ENCODE measurements at places on chromosomes 4 and X.

DNA sequence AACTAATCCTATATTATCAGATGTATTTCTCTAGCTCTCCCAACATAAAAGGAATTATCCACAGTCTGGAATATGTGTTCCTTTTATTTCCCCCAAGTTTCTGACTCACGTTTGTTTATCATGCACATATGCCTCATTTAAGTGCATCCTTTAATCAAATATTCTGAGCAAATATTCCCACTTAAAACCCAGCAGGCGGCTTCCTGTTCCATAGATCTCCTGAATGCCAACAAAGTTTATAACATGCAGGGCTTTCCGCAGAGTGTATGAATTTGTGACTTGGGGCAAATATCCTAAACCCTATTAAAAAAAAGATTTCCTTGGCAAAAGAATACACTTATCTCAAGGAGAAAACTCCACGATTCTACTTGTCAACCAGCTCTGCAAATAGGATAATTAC is 16.9 kb downstream of the GLRA2 start:
- DNase-seq: no peak

DNA sequence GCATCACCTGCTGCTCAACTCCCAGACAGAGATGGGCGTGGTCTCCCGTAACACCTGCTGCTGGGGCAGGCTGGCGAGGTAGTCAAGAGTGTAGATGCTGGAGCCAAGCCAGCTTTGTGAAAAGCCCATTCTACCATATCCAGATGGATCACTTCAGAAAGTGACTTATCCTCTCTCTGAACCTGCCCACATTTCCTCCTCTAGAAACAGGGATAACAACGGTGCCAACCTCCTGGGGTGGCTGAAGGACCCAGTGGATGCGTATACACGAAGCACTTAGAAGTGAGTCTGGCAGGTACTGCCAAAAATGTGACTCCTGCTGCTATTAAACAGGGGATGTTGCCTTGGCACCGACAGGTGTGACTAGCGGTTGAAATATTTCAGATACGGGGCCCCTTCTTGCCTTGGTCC is 95.8 kb downstream of the SORBS2 start:
- no peak for DNase-seq

DNA sequence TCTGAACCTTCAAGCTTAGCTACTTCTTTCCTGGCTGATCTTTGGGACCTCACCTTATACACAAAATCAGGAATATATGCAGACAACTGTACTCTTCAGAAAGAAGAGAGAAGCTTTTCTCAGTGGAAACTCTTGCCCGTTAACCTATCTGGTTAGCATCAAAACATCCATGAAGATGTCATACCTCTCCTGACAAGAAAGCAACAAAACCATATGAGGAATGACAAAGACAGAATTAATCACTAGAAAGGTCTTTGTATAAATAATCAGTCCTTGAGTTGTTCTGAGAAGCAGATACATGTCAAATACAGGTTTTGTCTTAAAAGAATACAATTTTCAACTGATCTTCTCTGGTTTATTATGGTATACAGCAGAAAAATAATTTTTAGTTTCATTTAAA is 130.8 kb downstream of the FAT4 start:
- no peak for DNase-seq

GRCh38 chr4:45122406-45122805 is 396.1 kb upstream of the GNPDA2 start:
- no peak for DNase-seq

DNA sequence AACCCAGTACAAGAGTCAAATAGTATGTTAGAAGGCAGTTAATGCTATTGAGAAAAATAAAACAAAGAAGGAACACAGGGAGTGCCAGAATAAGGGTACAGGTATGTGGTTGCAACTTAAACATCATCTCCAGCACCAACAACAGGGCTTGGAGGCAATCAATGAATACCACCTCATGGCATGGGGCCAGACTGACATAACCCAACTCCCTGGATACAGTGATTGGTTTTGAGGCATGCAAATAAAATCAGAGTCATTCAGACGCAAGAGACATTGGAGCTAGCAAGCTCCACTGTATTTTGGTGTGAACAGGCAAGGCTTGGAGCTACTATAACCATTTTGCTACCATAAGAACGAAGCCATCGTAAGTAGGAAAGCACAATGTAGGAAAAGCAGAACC is 56.7 kb downstream of the PPP3CA start:
- no peak for DNase-seq

- no peak for DNase-seq
These were observed 2050.7 kb downstream of the ARAP2 start for GRCh38 chr4:34193451-34194154.

DNA sequence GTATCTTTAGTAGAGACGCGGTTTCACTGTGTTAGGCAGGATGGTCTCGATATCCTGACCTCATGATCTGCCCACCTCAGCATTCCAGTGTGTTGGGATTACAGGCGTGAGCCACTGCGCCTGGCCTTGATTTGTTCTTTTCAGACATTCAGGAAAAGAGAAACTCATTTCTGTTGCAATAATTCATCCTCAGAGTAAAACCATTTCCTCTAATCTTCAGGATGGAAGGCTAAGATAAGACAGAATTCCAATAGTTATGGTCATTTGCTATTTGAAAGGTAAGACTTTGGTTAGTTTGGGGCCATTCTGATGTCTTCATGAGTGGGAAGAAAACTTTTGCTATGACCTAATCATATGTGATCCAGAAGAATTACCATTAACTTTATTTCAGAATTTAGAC is 83.0 kb downstream of the LRP2BP start:
- DNase-seq: no peak

DNA sequence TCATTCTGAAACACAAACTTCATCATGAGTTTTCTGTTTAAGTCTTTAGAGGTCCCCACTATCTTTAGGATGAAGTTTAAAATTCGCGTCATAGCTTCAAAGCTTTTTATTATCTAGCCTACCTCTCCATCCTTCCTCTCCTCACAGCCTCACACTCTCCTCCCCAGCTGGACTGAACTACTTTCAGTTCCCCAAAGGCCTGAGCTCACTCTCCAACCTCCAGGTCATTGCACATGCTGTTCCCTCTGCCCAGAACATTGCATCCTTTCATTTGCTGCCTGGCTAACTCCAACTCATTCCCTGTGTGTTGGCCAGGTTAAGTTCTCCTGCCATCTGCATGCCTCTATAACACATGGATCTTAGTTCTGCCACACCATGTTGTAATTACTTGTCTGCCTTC is 2.9 kb upstream of the OTUD5 start:
- DNase-seq: no peak

GRCh38 chr4:185396724-185397385 is at the start of gene ANKRD37:
Gene ANKRD37 (plus strand): TSS chr4:185396841. CDS start chr4:185396924, 83 bp downstream.
- no peak for DNase-seq

GRCh38 chrX:10533696-10534365 is 86.6 kb downstream of the MID1 start:
- DNase-seq: no peak
